Effector CD4-positive, alpha-beta T cell (primary cell): ENCODE measurements at places on chromosomes 13 and 19.

DNA sequence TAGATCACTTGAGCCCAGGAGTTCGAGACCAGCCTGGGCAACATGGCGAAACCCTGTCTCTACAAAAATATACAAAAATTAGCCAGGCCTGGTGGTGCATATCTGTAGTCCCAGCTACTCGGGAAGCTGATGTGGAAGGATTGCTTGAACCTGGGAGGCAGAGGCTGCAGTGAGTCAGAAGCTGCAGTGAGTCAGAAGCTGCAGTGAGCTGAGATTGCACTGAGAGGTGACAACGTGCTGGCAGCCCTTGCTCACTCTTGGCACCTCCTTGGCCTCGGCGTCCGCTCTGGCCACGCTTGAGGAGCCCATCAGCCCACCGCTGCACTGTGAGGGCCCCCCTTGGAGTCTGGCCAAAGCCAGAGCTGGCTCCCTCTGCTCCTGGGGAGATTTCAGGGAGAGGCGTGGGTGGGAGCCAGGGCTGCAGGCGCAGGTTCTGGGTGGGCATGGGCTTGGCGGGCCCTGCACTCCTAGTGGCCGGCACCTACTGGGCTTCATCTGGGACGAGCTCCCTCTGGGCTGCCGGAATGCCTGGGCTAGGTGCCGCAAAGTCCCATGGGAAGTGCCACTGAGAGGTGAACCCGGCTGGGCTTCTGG, 39.5 kb upstream of the RPL21 start:
- no peak for DNase-seq

DNA sequence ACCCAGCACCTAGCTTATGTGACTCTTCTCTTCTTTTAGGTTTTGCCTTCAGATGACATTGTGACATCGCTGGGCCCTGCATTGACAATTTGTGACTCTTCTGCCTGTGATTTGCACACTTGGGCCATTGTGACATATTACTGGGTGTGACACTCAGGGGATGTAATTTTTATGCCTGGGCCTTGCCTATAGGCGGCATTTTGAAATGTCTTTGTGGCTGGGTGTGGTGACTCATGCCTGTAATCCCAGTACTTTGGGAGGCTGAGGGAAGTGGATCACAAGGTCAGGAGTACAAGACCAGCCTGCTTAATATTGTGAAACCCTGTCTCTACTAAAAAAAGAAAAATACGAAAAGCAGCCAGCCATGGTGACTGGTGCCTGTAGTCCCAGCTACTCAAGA, 28.4 kb upstream of the ZNF681 start:
- no peak for DNase-seq

DNA sequence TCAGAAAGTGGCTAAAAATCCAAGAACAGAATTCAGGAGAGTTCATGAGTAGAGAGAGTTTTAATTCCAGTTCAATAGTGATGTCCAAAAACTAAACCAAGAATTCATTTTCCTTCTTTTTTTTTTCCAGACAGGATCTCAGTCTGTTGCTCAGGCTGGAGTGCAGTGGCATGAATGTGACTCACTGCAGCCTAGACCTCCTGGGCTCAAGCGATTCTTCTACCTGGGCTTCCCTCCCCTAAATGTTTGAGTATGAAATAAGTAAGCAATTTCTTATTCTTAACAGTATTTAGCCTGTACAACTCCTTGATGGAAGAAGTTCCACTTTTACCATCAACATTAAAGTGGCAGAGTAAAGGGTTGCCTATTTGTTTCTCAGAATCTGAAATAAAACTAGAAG, 3.8 kb downstream of the COMMD6 start:
- DNase-seq = no peak

- no peak for DNase-seq
Measured at GRCh38 chr13:38008636-38009035, 139.1 kb upstream of the TRPC4 start.

DNA sequence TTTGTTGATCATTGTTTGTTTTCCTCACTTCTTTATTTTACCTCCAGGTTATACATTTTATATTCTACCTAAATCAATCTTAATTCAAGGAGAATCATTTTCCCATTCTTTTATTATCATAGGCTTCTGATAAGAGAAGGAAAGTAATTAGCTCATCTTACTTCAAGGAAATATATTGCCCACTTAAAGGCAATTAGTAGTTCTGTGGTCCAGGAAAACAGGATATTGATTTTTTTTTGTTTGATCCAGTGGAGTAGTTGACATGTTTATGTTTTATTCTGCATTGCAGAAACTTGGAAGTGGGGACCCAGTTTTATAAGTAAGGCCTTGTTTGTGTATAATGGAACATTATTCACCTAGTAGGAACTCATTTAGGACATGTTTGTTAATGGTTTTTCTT, 390.6 kb downstream of the NDFIP2 start:
- DNase-seq = no peak

DNA sequence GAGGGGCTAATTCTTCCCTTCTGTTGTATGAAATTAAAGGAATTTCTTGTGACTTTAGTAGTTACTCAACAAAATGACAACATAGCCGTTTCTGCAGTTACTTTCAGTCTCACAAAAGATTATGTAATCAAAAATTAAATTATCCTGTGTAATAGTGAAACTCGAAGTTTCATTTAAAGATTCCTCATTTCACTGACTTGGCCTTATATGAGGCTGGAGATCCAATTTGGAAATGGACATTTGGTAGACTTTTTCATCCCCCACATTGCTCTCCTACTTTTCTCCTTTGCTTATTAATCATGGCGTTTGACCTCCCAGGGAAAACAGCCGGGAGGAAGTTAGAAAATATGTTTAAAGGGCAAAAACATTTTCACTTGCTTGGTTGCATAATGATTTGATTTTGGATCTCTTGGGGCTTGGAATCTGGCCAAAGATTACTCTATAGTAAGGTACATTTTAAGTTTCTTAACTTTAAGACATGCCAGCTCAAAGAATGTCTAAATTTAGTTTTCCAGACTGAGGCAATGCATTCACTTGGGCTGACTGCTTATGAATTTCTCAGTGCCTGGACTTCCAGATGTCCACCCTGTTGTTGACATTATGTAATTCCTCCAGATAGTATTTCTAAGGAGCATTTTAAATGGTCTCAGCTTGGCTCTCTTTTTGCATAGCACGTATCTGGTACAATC, 1364.9 kb upstream of the MIR17HG start:
- no peak for DNase-seq

DNA sequence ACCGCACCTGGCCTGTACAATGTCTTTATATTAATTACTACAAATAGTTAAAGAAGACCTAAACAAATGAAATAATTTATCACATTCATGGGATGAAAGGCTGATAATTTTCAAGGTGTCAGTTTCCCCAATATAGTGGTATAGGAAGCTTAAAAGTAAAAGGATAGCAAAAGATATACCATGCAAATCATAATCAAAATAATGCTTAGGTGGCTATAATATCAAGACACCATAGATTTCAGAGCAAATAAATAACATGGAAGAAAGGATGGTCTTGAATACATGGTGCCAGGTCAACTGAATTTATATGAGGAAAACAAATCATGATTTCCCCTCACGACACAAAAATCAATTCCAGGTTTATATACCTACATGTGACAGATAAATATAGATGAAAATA, 4.8 kb downstream of the ZNF790 start:
- no peak for DNase-seq

DNA sequence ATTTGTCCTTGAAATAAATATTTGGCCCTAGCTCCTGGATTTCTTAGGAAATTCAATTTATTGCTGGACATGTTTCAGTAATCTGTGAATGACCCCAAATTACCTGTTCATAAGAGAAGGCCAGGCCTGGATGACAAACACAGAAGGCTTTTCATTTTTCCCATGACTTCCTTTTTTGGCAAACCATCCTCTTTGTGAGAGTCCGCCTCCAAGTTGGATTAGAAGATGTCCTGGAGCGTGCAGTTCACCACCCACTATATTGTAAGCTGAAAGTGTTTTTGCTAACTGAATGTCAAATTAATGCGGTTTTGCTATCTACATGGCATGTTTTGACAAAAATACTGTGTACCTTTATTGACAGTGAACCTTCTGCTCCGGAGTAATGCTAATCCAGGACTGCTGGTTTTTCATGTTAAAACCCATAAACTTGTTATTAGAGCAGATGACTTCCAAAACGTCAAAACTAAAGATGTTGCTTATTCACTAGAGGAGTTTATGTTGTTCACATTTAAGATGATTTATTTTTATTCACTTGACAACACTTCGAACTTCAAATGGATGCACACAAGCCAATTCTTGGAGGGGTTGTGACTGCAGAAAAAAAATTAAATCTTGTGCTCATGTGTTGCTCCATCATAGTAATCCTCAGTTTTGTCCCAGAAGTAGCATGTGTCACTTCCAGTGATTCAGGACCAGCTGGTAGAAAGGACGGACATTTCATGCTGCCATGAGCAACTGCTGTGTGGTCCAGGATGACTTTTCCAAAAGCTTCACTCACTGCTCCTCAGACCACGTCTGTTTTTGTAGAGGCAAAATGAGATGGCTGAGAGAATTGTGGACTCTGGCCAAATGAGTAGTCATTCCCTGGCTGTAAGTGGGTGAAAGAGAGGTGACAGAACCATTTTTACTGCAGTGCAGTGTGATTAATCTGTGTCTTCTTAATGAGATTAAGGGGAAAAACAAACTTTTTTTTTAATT, 71.0 kb downstream of the ITGBL1 start:
- DNase-seq = no peak

GRCh38 chr13:32209652-32210051, 105.5 kb downstream of the ZAR1L start:
- DNase-seq = no peak

DNA sequence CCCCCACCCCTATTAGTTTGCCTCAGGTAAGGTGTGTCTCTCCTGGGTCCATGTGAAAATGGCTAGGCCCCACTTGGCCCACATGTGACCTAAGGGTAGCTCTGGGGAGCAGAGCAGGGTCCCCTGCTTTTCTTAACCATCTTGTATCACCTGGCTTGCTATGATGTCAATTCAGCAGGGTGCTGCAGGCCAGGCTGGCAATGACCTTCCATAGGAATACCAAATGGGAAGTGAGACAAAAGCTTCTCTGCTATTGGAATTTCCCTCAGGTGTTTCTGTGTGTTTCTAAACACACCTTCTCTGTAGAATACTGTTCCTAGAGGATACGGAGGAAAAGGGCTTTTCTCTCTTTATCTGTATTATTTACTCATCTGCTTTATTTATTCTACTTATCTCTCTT, 35.7 kb upstream of the DACH1 start:
- DNase-seq = no peak

GRCh38 chr13:23673354-23673753, 103.1 kb downstream of the TNFRSF19 start:
- DNase-seq = no peak

GRCh38 chr13:23959231-23959862, 62.0 kb upstream of the C1QTNF9B start:
- DNase-seq = no peak

DNA sequence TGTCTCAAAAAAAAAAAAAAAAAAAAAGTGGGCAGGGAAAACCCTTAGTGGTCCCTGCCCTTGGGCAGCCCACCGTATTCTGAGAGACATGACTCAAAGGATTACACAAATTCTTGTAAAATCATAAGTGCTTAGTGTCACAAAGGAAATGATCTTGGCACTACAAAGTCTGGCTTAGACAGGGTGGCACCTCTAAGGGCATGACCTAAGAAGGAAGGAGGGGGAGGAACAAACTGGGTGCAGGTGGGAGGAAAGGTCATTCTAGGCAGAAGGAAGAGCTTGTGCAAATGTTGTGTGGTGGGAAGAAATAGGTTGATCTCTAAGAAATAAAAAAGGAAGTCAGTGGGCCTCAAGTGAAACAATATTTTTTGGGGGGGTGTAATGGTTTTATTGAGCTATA, 10.4 kb downstream of the PNPLA6 start:
- no peak for DNase-seq

- no peak for DNase-seq
Measured at GRCh38 chr13:22454586-22454985, 726.2 kb upstream of the SGCG start.

GRCh38 chr13:94201022-94201421, 278.5 kb downstream of the DCT start:
- DNase-seq = no peak

- DNase-seq = no peak
Measured at GRCh38 chr19:38617283-38617763, 430 bp downstream of the MAP4K1 start.

- DNase-seq = no peak
Measured at GRCh38 chr13:73268306-73268705, 209.5 kb downstream of the KLF5 start.

GRCh38 chr13:86445672-86446071, 646.5 kb upstream of the SLITRK6 start:
- no peak for DNase-seq

DNA sequence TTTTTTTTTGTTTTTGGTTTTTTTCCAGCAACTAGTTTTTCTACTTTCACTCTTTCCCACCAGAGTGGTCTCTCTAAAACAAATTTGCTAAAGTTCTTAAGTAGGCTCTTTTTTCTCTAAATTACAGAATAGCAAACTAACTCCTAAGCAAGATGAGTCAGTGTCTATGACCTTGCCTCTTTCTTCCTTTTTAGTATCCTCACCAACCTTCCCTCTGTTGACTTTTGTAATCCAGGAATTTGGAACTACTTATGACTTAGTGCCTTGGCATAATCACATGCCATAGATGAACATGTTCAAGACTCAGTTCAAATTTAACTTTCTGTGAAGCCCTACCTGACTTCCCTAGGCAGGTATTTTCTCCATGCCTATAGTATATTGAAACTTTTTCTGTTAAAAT, 32.3 kb upstream of the AKAP11 start:
- DNase-seq = no peak

DNA sequence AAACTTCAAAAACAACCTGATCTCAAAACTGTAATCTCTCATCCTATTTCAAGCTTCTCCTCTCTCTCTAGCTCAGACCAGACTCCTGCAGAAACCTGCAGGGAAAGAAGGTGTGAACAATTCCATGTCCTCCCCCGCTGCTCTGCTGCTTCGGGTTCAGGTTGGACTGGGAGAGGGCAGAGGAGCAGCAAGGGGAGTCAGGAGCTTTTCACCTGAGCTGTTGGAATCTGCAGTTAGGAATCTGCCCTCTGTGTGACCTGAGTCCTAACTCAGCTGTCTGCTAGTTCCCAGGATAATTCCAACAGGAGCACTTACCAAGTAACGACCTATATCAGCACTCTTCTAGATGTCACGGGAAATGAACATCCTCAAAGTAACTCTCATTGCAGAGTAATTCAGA, 118.3 kb downstream of the DNAJC15 start:
- DNase-seq = no peak

DNA sequence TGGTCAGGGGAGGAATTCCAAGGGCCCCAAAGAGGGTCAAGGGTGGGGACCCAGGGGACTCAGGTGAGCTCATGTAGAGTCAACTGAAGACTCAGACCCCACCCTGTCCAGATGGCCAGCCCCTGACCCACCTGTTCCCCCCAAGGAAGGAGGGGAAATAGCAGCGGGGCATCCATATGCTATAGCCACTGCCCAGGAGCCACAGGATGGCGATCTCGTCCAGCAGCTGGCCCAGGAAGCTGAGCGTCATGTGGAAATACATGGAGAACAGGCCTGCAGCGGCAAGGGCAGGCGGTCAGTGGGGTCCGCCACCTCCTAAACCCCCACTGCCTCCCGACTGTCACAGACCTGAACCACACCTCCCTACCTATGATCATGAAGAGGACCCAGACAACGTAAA, 21.4 kb downstream of the ACER1 start:
- DNase-seq = no peak
